ENCODE measurements at places on chromosomes 5 and 9.

- no peak for DNase-seq
These were observed 7.3 kb downstream of the JMY start for GRCh38 chr5:79243224-79243623.

DNA sequence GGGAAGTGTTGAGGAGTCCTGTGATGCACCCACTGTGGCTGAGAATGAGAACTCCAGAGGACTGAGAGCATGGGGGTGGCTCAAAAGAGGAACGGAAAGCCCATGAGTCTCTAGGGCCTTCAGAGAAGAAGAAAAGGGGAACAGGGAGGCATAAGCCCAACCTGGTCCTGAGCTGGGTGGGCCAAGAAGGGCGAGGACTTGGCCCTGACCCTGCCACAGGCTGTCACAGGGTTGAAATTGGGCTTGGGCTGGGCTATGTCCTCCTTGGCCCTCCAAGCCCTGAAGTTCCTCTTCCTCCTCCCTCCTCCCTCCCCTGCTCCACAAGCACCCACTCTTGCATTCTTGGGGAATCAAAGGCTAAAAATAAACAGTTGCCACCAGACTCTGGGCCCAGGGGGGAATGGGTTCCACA lies 49.3 kb upstream of the PPARGC1B start:
- no peak for DNase-seq

DNA sequence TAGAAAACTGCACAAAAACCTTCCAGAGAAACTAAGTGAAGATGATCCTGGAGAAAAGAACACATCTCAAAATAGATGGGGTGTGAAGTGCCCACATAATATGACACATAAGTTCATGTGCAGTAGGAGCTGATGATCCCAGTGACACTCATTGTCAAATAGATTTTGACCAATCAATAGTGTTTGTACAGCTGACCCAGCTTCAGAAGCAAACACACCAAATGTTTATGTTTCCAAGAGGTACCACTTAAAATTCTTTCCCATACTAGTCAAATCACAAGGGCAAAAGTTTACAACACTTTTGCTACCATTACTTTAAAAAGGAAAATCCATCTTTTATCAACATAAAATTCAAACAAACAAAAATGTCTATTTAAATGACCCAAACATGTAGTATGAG lies 175.0 kb downstream of the MLLT3 start:
- DNase-seq = no peak

DNA sequence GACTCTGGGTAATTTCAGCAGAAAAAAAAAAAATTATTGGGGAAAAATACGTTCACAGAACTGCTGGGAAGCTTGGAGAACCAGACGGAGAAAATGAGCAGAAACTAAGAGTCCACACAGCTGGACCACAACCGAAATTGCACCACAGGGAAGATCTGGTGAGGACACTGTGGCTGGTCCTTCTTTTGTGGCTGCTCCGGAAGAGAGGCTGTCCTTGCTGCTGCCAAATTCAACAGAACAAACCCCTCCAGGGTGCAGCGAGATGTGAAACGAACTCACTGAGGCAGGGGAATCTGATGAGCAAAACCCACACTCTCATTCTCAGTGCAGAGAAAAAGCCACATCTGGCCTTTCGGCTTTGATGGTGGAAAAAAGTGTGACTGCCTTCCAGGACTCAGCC lies 200.0 kb downstream of the ACTL7B start:
- no peak for DNase-seq

- DNase-seq = no peak
These were observed 401.9 kb downstream of the SPOCK1 start for GRCh38 chr5:137097203-137097602.

GRCh38 chr5:88602584-88602983 lies 280.4 kb downstream of the MEF2C start:
- DNase-seq = no peak

DNA sequence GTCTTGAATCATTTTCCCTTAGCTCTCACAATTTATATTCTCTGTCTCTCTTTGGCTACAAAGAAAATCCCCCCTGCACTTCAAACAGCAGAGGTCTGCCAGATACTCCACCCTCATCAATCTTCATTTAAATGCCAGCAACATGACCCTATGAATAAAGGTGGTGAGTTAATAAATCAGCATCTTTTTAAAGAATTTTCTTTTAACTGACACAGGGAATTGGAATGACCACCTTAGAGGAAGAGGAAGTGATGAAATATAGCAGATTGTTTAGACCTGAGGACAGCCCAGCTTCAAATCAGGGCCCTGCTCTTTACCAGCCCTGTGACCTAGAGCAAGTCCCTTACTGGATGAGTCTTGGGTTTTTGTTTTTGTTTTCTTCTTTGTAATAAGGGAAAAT lies 223.1 kb upstream of the PAPPA start:
- DNase-seq = no peak

DNA sequence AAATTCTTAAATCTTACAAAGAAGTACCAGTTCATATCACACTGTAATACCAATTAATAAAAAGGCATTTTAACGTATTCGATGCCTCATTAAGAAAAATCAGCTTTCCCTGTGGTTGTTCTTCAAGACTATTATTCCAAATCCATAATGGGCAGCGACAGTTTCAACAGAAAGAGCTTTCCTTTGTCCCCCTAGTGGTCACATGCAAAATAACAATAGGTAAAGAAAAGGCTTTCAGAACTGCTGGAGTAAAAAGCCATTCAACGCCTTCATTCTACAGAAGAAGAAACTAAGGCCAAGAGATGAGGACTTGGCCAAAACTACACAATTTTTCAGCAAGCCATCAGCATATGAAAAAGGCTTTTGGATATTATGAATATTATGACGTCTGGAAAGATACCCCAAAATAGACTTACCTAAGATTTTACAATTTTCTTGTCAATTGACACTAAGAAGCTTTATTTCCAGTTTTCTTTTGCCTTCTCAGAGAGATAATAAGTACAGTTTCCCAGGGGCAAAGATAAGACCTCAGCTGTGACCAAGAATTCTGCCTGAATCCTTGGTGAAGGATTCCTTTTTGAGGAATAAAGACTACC lies 6.7 kb upstream of the CDH6 start:
- no peak for DNase-seq

DNA sequence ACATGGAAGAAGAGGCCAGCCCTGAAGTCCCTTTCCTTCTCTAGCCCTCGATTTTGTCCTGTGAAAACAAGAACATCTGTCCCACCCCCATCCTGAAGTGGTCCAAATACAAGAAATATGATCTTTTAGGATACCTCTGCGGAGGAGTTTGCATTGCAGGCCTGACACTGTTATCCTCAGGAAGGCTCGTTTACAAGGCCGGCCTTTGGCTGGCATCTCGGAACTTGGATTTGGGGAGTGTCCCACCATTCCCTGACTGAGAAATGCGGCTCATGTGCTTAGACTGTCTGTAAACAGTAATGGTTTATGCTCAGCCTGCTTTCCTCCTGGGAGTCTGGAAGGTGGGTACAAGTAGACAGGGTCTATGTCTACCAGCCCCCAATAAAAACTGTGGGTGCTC lies 26.4 kb downstream of the WHRN start:
- DNase-seq = no peak

GRCh38 chr5:139383275-139383992 lies at the start of gene SLC23A1:
Gene SLC23A1 (minus strand): TSS chr5:139383297. CDS start chr5:139383253, 44 bp downstream.
- no peak for DNase-seq

GRCh38 chr5:164184158-164184557 lies 678.7 kb downstream of the MAT2B start:
- no peak for DNase-seq

- no peak for DNase-seq
These were observed 80.5 kb downstream of the FNBP1 start for GRCh38 chr9:129962451-129962864.

DNA sequence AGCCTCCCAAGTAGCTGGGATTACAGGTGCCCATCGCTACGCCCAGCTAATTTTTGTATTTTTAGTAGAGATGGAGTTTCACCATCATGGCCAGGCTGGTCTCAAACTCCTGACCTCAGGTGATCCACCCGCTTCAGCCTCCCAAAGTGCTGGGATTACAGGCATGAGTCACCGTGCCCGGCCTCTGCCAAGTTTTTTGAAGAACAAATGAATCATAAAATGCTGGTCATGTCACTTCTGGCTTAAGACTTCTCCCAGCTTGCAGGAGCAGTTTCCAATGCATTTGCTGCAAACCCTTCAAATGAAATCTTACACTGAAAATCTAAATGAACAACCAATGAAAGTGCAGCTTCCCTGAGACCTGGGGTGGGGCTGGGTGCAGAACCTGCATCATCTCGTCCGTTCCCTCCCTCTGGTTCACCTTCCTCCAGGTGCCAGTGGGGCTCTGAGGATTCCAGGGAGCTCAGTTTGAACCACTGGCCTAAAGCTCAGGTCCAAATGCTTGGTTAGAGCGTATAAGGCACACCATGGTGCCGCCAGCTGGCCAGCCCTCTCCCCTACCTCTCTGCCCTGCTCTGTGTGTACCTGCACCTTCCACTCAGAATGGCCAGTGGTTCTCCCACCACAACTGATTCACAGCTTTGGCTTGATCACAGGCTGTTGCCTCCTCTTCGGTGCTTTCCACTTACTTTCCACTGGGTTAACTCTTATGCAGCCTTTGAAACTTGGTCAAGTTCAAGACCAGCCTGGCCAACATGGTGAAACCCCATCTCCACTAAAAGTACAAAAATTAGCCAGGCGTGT lies 39.8 kb upstream of the FUBP3 start:
- DNase-seq = no peak

GRCh38 chr9:126036881-126037291 lies 289.7 kb downstream of the PBX3 start:
- no peak for DNase-seq

DNA sequence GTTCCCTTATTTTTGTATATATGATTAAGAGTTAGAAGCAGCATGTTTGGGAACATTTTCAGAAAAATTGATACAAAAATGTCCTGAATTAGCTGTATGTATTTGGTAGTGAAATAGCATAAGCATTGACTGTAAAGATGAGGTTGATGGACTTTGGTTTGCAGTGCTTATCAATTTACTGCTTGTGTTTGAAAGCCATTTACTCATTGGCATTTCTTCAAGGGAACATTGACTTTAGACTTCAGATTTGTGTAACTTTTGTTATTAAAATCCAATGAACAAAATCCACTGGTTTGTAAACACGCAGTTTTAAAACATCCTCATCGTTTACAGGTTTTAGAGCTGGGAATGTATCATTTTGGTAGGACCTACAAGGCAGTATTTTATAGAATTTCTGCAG lies 61.3 kb downstream of the KDM4C start:
- DNase-seq = no peak

DNA sequence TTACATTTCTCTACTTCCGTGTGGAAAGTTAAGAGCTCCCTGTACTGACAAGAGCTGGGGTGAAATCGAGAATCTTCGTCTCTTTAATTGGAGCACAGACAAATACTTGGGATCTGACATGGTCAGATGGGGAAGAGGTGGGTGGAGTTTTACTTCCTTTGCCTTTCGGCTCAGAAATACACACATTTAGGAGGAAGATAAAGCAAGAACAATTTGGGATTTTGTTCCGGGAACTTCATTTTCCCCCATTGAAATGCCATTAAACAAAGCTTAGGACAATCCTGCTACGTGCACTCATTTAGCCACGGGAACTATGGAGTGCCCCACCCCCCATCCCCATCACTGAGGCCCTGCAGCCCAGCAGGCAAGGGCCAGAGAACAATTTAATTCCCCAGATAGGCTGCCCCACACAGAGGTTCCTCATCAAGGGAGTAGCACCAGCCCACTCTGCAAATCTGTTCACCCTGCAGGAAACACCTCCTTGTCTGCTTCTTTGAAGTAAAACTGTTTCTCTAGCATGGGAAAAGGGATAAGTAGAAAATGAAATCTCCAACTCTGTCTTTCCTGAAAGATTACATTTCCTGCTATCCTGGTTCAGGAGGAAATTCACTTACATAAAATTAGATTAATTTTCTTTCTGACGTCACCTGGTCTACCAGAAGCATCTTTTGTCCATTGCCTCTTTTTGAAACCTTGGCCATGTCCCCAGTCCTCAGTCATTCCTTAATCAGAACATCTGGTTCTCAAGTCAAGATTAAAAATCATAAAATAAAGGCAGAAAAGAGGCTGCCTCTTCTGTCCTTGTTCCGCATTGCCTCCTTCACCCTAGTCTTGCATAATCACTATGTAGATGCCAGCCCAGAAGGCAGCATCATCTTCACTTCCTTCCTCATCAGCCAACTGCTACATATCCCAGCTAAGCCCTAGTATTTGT lies 206.4 kb downstream of the ENC1 start:
- DNase-seq = no peak

DNA sequence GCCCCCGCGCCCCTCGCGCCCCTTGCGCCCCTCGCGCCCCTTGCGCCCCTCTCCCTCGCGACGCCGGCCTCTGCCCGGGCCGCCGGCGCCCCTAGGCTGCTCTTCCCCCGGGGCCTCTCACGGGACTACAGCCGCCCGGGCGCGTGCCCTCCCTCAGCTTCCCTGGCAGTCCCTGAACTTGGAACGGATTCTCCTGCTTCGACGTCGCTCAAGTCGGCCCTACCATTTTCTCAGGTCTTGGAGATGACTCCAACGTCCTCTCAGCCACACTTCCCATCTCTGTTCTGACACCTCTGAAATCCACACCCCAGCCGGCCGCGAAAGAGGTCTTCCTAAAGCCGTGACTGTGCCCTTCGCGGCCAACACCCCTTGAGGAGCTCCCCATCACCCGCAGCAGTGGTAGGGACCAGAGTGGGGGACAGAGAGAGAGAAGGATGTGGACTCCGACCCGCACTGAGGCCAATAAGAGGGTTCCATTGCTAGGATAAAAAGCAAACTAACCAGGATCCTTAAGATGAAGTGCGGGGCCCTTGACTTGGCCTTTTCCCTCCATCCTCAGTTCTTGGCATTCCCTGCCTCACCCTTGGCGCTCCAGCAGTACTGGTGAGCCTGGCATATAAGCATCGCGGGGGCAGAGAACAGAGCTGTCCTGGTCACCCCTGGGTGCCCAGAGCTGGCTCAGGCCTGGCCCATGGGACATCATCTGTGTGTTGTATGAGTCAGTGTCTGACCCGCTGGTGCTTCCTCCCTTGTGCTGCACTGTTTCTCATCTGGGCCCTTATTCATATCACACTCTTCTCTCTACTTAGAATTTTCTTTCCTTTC lies 38.6 kb upstream of the GARNL3 start:
- DNase-seq = no peak

- DNase-seq = no peak
These were observed 207.7 kb downstream of the MEF2C start for GRCh38 chr5:88675168-88675707.

- DNase-seq = no peak
These were observed 48.1 kb downstream of the FNBP1 start for GRCh38 chr9:129994882-129995281.

DNA sequence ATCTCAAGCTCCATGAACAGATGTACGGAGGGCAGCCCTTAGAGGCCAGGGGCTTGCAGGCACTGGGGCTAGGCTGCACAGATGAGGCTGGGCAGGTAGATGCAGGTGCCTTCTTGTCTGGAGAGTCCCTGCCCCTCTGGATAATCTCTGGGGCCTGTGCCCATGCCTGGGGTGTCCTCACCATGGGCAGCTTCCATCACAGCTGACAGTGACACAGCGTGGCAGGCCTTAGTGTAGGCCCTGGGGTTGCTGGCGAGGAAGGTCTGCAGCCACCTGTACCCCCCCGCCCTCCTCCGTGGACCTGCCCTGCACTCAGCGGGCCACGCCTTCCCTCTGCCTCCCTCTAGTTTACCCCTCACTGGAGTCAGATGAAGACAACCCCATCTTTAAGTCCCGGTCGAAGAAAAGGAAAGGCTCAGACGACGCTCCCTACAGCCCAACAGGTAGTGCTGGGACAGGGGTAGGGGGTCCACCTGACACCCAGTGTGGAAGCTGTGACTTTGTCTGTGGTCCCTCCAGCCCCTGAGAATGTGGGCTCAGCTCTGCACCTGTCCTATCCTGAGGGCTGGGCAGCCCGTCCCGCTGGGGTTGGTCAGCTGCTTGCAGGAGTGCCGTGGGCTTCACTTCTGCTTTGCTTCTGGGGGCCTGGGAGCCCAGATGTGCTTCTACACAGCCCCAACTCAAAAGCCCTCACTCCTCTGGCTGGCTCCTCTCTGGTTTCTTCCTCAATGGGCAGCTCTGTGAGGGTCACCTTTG lies 98.4 kb downstream of the PHF2 start:
- peak; percentile 32 for DNase-seq
